ENCODE measurements at places on chromosomes 3 and 15.

DNA sequence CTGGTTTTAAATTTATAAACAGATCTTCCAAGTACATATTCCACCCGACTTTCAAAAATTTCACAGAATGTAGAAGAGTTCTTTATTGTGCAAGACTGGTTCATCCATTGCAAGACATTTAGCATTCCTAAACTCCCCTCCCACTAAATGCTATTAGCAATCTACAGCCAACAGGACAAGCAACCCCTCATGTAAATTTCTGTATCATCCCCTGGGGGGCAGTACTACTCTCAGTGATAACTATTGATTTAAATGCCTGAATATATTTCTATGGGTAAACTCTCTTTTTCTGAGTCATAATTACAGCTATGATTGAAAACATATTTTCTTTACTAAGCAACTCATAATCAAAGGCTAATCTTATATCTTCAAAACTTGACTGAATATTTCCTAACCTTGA lies 10.7 kb upstream of the SLC15A2 start:
- DNase-seq = no peak

DNA sequence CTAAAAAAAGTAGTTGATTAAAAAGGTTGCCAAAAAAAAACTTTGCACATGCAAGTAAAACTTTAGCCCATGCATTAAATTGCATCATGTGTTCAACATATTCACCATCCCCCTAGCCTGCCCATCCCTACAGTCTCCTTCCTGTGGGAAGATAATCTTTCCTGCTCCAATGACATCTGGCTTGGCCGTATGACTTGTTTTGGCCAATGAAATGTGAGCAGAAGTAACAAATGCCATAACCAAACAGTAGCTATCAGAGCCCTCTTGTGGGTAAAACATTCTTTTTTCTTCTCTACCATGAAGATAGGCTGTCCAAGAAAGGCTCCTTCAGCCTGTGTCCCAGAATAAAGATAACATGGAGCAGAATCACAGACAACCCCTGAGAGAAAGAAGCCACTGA lies 15.3 kb downstream of the ERC2 start:
- no peak for DNase-seq

DNA sequence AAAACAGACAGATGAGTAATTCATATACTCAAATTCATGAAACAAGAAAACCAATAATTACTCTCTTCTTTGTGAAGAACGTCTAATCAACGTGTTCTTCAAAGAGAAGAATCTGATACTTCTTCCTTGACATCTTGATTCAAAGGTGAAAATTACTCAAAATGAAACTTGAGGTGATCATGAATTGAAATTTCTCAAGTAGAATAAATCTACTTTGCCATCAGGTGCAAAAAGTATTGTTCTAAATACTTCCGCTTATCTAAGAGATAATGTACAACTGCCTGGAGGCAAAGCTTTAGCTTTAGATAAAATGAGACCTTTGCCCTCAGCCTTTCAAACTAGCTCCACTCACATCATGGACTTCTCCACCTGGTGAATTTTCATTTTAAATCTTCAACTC lies 13.9 kb upstream of the XXYLT1 start:
- DNase-seq = no peak

- DNase-seq = peak; percentile 54
These were observed 125.3 kb upstream of the BNIP2 start for GRCh38 chr15:59814409-59814808.

- DNase-seq = no peak
These were observed 11.4 kb downstream of the XPC start for GRCh38 chr3:14166877-14167603.

- no peak for DNase-seq
These were observed 123.3 kb upstream of the GBE1 start for GRCh38 chr3:81884791-81885190.
